ENCODE measurements at places on chromosomes 13 and 19.

GRCh38 chr19:36030264-36031148, 2.2 kb downstream of the CLIP3 start:
- no peak for DNase-seq

DNA sequence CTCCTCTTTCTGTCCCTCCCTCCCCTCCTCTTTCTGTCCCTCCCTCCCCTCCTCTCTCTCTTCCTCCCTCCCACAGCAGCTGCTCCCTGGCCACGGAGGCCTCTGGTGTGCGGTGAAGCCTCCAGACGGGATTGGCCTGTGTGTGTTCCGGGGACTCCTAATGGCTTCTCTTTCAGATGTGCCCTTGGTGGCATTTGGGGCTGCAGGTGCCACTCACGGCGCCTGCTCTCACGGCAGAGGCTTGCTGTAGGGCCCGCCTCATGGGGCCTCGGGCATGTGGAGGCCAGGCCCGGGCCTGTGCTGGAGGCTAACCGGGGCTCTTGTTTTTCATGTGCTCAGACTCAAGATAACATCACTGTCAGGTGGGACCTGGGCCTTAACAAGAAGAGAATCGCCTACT, 20.9 kb downstream of the UPF1 start:
- DNase-seq: no peak

DNA sequence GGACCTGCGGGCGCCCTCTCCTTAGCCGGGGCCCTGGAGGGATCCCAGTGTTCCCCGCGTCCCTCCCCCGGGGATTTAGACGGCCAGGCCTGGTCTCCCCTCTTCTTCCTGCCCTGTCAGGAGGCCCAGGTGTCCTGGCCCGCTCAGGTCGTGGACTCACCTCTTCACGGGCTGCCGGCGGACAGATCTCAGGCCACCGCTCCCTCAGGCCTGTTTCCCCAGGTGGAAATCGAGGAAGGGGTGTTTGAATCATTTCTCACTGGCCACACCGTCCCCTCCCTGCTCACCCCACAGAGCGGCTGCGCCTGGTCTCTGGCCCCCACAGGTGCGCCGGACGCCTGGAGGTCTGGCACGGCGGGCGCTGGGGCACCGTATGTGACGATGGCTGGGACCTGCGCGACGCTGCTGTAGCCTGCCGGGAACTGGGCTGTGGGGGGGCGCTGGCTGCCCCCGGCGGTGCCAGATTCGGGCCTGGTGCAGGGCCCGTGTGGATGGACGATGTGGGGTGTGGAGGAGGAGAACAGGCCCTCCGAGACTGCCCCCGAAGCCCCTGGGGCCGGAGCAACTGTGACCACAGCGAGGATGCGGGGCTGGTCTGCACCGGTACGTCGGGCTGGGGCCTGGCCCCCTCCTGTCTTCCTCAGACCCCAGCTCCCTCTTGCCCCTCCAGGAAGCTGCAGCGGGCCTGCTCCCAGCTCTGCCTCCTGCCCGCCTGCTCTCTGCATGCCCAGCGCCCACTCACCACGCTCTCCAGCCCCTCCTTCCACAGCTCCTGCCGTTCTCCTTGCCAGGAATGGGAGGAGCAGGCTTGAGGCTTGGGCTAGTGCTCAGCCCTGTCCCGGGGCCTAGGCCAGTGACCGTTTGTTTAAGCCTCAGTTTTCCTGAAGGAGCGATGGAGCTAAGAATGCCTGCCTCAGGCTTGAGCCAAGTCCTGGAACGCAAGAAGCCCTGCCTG, 2.5 kb downstream of the SSC5D start:
- DNase-seq: no peak

DNA sequence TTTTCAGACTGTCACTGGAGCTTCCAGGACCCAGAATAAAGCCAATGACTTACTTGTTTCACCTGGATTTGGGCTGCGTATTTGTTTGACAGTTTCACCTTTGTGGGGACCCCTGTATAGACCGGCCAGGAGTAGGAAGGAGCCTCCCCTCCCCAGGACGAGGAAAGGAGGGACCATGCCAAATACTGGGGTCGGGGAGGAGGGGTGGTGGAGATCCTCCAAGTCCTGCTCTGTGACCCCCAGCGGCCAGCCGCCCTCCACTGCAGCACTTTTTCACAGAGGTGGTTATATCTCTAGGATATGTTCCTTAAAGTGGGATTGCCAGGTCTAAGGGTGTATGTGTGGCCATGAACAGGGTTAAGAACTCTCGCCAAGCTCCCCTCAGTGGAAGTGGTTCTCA, 25.7 kb upstream of the ZNF492 start:
- no peak for DNase-seq

DNA sequence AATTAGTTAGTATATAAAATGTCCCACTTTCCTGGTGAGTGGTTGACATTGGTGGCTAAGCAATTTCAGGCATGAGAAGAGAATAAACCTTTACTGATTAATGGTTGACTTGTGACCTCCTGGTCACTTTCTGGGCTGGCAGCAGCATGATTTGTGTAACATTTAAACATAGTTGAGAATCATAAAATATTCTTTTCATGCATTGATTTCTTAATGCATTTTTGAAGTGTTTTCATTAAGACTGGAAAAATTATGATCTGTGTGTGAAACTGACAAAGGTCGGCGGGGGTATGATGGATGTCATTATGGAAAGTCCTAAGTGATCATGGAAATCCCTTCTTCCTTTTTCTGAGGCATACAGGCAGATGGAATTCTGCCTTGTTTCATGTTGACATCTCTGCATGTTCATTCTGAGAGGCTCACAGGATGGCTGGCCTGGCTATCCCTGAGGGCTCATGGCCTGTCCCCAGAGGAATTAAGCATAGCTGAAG, 98.7 kb upstream of the RNF113B start:
- no peak for DNase-seq

DNA sequence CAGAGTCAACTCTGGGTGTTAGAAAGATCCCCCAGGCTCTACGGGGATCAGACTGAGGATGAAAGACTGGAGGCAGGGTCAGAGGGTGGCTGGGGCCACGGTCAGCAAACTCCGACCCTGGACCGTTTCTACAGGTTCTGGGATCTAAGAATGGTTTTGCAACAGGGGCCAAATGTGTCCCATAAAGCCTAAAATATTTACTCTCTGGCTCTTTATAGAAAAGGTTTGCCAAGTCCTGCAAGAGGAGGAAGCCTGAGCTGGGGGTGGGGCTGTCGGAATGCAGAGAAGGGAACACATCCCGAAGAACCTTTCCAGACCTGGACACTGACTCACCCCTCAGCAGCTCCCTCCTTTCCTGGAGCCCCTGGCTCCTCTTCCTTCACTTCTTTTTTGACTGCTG, 20.7 kb downstream of the LIG1 start:
- DNase-seq: no peak

DNA sequence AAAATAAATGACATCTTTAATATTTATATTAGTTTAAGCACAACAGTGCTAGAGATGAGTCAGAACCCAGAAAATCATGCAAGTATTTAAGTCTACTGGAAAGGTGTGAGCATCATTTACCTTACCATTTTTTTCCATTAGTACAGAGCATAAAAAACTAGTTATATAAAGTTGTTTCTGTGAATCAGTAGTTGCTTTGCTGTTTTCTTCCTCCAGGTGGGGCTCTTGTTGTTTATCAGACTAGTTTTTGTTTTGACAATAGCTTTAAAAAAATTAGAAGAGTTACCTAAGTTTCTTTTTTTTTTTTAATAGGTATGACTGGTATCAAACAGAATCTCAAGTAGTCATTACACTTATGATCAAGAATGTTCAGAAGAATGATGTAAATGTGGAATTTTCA, 12.7 kb downstream of the SUGT1 start:
- peak; percentile 17 for DNase-seq

DNA sequence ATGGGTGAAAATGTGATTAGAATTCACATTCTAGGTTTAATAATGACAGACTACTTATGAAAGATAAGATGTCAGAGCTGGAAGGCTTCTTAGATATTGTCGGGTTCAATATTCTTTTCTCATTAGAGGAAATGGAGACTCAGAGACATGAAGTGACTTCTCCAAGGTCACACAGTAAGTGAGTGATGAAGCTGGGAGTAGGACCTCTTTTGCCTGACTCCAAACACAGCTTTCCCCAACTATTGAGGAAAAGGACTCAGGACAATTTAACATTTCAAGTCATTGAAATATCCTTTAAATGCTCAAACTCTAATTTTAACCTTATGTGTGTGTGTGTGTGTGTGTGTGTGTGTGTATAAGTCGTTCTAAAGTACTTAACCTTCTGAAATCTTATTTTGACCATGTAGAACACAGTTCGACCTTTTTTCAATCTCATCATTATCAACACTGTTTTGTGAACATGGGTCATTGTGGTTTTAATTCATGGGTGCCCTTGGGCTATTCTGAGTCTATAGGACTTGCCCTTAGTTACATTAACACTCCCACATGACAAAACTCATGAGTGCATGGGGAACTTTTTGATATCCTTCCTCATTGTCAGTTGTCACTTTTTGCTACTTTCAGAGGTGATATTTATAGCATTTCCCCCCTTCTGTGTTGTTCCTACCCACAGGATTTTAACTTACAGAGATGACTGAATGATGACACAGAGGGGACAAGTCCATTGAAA, 53.0 kb downstream of the LRCH1 start:
- no peak for DNase-seq

DNA sequence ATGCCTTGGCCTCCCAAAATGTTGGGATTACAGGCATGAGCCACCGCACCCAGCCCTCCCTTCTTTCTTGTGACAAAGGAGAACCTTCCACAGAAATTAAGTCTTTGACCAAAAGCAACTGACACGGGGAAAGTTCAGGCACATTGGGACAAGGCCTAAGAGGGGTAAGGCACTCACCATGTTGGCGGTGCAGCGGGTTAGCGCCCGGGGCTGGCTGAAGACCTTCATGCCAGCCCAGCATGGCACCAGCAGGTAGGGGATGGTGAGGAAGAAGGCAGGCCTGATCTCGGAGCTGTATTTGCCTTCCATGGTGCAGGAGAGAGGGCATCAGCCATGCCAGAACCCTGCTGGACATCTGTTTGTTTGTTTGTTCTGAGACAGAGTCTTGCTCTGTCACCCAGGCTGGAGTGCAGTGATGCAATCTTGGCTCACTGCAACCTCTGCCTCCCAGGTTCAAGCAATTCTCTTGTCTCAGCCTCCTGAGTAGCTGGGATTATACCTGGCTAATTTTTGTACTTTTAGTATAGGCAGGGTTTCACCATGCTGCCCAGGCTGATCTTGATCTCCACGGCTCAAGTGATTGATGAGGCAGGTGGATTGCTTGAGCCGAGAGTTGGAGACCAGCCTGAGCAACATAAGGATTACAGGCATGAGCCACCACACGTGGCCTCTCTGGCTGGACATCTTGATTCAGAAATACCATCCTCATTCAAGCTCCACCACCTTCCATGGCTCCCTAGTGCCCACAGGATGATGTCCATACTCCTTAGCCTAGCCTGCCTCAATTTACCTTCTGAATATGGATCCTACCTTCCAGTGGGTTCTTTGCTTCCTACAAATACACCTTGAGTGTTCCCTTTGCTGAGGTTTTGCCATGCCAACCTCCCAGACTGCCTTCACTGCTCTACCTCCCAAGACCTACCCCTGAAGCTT, 4.4 kb downstream of the TM6SF2 start:
- DNase-seq: no peak

- DNase-seq: no peak
Observed at GRCh38 chr19:14116918-14117578, 514 bp downstream of the PRKACA start.
